CD4-positive, alpha-beta T cell treated with Interleukin-1 beta for 1 hour (primary cell): ENCODE measurements at places on chromosomes 3 and 15.

DNA sequence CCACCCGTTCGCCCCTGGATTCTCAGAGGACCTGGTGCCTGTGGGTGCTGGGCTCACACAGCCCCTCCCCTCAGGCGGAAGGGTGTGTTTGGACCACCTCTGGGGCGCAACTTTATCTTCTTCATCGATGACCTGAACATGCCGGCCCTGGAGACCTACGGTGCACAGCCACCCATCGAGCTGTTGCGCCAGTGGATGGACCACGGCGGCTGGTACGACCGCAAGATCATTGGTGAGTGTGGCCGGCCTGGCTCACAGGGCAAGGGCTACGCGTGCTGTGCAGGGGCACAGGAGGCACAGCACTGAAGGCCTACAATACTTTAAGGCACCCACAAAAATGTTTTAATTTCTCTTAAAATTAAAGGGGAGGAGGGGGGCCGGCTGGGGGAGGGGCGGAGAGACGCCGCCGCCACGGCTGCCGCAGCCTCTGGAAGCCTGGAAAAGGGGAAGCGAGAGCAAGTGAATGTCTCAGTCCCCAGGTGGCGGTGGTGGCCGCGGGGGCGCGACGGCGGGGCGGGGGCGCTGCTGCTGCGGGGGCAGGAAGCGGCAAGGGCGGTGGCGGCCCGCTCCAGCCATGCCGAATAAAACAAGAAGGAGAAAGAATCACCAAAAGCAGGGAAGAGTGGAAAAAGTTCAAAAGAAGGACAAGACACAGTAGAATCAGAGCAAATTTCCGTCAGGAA is 56.8 kb downstream of the DNAH1 start:
- peak; percentile 63 for DNase-seq

DNA sequence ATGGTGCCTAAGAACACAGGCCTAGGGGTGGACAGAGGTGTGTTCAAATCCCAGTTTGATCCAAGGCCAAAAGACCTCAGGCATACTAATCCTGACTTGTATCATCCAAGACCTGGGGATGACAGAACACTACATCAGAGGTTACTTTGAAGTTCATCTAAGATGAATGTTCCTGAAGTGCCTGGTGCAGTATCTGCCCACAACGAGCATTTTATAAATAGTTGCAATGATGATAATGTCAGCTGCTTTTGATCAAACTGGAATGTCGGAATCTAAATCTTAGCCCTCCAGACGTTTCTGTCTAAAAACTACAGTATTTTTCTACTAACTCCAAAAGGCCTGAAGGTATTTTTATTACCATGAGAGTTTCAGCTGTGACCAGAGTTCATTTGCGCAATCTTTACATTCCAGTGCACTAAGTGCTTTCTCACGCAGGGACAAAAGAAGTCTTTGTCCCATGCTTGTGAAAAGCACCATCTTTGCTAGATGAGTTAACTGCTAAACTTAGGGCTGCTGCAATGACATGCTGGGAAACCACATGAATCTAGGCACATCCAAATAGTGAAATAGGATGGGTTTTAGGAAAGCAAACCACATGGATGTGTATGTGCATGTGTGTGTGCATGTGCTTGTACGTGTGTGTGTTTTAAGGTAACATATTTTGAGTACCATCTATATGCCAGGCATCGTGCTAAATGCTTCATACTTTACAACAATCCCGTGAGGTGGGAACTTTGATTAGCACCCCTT is 18.1 kb downstream of the ANXA2 start:
- no peak for DNase-seq

GRCh38 chr3:128482666-128483656 is 10.0 kb downstream of the GATA2 start:
- no peak for DNase-seq

DNA sequence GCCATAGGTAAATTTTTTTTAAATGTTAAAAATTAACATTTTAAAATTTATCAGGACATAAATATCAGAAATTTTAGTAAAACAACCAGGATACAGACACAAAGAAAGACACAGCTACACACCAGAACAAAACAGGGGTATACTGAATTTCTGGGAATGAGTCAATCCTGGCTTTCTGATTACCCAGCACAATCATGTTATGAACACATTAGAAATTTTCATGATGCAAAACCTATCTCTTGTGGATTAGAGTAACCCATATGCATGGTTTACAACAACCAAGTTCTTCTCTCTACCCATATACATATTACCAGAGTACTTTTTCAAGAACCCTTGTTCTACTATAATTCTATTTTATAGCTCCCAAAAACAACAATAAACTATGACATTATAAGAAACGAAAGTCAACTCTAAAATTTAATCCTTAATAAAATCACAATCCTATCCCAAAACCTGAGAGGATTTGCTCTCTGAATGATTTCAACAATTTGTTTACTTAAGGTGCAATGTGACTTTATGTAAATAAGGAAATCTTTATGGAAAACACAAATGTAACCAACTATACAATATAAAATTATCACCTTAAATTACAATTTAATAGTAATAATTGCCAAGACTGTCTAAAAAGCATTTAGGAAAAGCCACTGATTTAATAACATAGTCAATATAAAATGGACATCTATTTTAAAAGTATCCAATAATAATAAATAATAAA is 184.5 kb downstream of the TBC1D5 start:
- DNase-seq: no peak

DNA sequence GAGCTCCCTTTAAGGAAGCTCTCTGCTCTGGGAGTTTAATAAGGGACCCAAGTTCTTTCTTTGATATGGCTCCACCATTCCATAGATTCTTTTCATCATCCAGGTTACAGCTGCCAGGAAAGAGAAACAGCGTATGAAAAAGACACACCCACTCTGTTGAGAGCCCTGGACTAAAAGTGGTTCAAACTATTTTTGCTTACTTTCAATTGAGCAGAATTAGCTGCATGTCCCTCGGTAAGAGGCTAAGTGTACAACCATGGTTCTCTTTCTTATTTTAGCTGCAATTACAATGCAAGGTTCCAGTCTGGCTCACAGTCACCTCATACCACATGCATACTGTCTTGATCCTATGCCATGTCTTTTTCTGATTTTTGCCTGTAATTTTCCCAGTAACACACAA is 1288.3 kb downstream of the NSUN3 start:
- no peak for DNase-seq

GRCh38 chr3:66830301-66830700 is 167.8 kb upstream of the KBTBD8 start:
- no peak for DNase-seq

DNA sequence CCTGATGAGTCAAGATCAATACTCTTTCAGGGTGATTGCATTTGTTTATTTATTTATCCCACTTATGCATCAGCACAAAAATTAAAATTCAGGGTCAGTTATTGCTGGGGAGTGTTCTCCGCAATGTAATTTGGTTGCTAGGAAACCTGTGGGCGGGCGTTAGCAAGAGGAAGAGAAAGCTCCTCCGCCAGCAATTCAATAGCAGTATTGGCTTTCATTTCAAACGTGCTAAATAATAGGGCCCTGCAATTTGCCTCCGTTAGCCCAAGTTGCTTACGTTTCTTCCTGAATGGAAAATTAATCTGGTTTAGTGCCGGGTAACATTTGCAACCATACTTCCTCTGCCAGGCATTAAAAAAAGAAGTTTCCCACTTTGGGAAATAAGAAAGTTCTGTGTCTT is 35.5 kb upstream of the PLCL2 start:
- peak; percentile 81 for DNase-seq

- no peak for DNase-seq
These were observed 507.7 kb downstream of the IGSF11 start for GRCh38 chr3:118526758-118527513.

DNA sequence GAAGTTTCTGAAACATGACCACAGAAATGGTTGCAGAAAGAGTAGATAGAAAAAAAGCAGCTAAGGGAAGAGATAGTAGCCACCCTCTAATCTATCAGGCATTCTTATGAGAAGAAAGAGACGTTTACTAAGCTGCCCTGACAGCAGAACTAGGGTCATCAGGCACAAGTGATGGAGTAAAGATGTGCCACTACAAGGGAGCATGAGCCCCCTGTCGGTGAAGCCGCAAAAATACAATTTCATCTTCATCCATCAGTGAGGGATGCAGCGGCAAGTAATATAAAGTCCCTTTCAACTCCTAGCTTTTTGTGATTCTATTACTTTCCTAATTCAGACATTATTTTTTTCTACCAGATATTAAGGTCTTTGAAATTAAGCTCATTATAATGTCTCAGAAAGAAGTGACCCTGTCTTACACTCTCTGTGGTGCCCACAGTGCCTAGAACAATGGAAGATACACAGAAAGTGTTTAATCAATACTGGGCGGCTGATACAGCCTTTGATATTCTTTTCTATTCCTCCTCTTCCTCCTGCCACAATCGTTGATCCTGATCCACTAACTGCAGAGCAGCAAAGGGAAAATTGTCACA is 651.6 kb downstream of the NTRK3 start:
- DNase-seq: no peak

GRCh38 chr3:104717828-104718196 is 648.9 kb upstream of the ALCAM start:
- DNase-seq: no peak

DNA sequence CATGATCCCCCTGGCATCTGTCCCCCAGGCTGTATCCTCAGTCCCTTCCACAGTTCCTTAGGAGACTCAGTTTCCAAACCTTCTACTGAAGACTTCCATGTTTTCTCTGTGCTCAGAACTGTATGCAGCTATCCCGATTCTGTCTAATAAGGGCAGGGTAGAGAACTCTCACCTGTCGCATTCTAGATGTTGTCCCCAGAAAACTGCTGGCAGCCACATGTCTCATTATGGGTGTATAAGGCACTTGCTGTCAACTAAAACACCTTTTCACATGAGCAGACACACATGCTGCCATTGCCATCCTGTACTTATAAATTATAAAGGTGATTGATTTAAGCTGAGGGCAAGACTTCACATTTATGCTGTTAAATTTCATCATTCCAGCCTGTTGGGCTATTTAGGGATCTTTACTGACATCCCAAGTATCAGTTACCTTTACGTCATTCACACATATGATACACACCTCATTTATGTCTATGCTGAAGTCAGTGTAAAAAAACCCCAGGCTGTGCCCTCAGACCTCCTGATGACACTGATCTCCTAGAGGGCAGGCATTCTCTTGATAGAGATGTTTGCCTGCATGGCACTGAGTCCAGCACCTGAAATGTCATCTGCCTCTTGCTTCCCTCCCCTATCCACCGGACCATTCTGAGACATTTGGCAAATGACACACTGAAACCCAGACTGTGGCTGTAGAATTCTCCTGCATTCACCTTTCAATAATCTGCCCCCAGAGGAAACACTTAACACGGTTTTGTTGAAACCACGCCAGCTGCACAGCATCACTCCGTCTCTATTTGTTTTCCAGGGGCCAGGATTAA is 35.8 kb downstream of the BTD start:
- DNase-seq: no peak

DNA sequence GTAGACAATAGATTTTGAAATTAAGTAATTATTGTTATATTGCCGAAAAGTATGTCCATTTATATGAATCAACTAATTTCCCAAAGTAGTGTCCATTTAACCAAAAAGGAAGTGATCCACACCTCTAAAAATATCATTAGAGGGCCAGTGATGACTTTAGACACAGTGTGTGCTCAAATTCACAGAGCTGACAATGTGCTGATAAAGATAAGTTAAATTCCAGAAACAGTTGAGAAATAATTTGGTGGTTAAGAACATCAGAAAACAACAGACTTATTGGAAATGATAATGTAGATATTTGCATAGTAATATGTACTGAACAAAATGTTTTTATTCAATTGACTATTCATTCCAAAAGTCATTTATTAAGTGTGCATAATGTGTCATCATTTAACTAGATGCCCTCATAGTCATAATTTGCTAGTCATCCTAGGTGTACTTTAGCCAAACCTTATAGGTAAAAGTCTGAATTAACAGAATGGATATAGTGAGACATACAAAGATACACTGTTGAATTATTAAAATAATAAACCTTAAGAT is 230.2 kb upstream of the ADAMTS9 start:
- no peak for DNase-seq

- DNase-seq: no peak
These were observed 156.0 kb upstream of the ABI3BP start for GRCh38 chr3:101149251-101149650.

DNA sequence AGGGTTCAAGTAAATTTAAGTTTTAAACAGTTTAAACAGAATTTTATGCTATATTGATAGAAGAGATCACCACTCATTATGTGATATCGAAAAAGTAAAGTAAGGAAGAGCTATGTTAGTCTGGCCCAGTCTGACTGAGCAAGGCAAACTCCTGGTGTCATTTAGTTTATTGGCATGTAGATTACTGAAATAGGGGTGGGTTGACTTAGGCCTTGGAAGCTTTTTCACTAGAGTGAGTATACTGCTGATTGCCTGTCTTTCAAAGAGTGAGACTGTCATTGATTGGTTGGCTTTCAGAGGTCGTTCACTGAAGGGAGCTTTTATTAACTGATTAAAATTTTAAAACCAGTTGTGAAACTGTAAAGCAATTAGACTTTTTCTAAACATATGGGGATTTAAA is 294.5 kb downstream of the NAALADL2 start:
- no peak for DNase-seq

DNA sequence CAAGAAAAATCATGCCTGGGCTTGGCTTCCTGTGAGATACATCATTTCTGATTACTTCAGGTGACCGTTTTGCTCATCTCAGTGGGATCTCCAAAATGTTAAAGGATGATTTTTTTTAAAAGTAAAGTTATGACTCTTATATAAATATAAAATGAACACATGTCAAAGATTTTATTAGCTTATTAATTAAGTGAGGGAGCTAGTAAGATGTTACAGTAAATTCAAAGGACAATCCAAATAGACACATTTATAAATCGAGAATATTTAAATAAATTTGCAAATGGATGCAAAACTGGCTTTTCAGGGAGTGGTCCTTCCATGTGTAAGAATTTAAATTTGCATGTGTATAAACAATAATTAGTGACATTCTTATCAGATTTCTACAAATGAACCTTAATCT is 87.0 kb downstream of the IQCH start:
- DNase-seq: no peak

- no peak for DNase-seq
These were observed 106.0 kb downstream of the PGPEP1L start for GRCh38 chr15:98901434-98902072.

GRCh38 chr15:99732124-99732750 is 1.0 kb downstream of the LYSMD4 start:
- DNase-seq: no peak

DNA sequence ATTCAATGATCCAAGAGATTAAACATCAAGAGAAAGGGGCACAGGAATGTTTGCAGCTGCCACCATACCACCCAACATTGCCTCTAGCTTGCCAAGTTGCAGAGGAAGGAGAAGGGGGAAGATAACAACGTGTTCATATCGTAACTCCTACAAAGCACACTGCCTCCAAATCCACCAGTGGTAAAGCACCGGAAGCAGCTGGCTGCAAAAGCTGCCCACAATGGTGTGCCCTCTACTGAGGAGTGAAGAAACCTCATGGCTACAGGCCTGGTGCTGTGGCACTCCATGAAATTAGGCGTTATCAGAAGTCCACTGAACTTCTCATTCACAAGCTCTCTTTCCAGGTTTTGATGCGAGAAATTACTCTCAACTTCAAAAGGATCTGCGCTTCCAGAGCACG is 263.9 kb upstream of the STT3B start:
- DNase-seq: peak; percentile 6

- DNase-seq: no peak
These were observed 27.3 kb upstream of the PARL start for GRCh38 chr3:183911763-183912506.

GRCh38 chr15:65816441-65816840 is 24.3 kb upstream of the DENND4A start:
- no peak for DNase-seq
